Effector memory CD4-positive, alpha-beta T cell (primary cell): ENCODE measurements at places on chromosomes 1 and 21.
A peak's percentile ranks its signal among the peaks of the same experiment; 100 is the strongest.

- DNase-seq = no peak
Measured at GRCh38 chr1:25809283-25809926, 9.4 kb downstream of the SELENON start.

- DNase-seq = no peak
Measured at GRCh38 chr21:16900685-16901084, 612.2 kb upstream of the CXADR start.

DNA sequence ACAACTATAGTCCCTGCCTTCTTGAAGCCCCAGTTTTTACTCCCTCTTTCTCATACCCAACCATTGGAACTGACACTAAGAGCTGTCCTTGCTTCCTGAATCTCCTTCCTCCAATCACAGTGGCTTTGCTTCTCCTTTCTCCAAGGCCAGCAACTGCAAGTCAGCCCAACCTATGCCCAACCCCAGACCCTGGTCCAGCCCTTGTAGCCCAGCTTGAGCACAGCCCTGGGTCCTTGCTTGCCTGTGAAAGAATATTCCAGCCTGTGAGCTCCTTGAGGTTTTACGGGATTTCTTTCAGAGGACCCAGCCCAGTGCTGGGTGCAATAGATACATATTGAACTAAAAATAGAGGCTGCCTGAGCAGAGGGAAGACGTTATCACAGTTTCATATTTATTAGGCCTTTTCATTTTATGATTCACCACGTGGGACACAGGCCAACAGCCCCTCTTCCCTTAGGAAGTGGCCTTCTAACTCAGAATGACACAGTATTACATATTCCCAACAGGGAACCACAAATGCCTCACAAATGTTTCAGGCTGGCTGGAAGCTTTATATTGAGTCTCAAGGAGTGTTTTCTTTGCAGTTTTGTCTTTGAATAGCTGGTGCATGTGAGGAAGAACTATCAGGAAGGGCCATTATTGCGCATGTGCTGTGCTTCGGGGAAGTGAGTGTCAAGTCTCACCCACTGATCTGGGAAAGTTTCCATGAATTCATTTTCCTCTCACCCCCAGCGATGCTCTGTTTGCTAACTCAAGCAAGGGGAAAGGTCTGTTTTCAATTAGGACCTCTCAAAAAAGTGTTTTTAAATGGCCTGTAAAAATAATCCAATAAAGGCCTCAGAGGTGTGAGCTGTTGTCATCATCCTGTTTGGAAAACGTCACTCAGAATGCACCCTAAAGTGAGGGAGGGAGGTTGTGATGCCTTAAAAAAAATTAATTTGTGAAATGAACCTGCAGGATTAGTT, 92.3 kb upstream of the NFIA start:
- DNase-seq = no peak

DNA sequence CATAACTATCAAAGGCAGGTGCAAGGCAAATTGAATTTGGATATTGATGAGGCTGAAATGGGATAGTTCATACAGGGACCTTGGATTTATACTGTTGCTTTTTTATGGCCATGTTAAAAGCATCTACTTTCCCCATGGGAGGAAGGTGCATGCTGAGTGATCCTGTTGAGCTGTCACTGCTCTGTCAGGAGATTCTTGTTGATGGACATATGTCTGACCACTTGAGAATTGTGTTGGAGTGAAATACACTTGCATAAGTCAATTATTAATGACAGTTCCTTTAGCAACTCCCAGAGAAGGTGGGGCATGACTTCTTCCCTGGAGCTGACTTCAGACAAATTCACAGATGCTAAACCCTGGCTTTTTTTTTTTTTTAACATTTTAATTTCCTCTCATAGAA, 58.4 kb upstream of the DYNLT5 start:
- no peak for DNase-seq

DNA sequence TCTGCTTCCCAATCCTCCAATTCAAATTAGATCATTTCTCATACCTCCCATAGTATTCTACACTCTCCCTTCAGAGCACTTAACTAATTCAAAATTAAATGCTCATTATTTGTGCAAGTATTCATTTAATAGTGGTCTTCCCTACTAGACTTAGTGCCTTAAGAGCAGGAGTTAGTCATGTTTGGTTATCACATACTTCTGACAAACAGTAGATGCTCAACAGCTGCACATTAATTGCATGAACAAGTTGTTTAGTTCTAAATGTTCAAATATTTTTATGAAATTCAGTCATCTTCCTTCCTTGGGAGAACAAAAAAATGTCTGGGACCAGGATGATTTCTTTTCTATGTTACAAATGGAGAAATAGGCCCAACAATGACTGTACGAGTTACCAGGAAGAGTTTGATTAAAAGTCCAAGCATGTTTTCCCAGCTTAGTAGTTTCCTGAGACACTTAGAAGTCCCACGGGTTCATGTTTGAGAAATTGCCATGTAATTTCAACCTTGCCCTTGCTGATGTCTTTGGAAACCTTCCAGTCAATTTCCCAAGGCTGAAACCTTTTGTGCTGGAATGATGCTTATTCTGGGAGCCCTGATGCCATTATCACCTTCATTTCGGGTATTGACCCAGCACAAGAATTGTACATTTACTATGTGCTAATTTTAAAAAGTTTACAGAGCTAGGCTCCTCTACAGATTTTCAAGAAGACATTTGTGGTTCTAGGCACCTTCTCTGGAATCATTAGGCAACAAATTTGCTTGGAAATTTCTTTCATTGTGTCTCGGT, 437.9 kb upstream of the PLXNA2 start:
- no peak for DNase-seq

DNA sequence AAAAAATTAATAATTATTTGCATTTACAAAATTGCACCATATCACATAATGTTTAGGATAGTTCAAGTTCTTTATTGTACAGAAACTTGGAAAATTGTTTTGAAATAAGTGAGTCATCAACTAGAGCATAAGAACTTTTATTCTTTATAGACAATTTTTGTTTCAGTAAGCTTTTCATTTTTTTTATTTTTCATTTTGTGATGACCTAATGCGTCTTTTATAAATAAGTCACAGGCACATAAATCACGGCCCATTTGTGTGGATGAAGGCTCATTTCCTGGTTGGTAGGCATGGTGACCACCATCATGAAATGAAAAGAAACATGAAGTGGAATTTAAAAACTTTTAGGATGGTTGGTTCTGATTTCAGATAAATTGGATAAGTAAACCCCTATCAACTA, 39.3 kb downstream of the SPAG17 start:
- no peak for DNase-seq

GRCh38 chr1:213277036-213277435, 226.0 kb downstream of the RPS6KC1 start:
- no peak for DNase-seq

DNA sequence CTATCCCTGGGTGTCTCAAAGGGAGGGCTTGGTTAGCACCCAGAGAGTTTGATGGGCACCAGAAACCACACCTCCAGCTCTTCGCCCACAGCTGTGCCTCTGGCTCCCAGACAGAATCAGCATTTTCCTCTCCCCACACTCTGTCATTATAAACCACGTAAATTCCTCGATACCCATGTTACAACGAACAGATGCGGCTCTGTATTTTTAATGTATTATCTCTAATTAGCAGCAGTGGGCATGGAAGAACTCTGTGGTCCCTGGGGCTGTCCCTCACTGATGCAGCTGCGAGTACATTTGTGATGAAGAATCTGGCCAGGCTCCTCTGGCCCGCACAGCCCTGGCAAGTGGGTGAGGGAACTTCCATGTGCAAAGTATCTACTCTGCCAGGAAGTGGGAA, 10.8 kb downstream of the HMGB4 start:
- DNase-seq = no peak

GRCh38 chr21:39124681-39125251, 58.5 kb downstream of the PSMG1 start:
- DNase-seq = no peak

DNA sequence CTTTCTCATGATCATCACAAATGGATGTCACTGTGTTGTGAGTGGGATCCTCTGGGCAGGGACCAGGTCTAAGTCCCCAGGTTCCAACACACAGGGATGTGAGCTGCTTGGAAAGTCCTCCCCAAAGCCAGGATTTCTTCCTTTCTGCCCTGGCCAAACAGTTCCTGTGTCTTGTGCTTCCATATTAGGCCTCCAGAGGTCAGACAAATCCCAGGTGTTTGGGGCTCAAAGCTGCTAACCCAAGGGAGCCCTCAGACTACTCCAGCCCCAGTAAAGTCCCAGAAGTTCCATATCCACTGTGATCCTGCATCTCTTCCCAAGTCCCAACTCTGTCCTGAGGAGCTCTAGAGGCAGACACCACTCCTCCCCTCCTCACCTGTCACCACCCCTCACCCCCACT, 27.7 kb upstream of the MAGOH start:
- DNase-seq = no peak

DNA sequence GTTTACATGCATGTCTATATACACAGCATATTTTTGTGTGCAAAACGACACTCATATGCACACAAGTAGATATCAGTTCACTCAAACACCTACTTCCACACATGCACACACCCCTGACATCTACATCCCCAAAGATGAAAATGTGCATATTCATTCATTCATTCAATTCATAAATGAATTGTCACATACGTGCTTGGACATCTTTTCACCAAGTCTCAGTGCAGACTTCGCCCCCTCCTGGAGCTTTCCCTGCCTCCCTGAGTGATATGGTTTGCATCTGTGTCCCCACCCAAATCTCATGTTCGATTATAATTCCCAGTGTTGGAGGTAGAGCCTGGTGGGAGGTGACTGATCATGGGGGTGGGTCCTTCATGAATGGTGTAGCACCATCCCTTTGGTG, 53.1 kb downstream of the CAMK2N1 start:
- no peak for DNase-seq

GRCh38 chr1:40980453-40981121, 1.1 kb downstream of the CTPS1 start:
- peak; percentile 10 for DNase-seq

- DNase-seq = no peak
Measured at GRCh38 chr1:196114193-196114592, 494.0 kb downstream of the KCNT2 start.

- peak; percentile 7 for DNase-seq
Measured at GRCh38 chr1:66981679-66982078, 56.9 kb downstream of the MIER1 start.

- DNase-seq = no peak
Measured at GRCh38 chr1:150793221-150793620, 14.8 kb downstream of the CTSK start.

- DNase-seq = no peak
Measured at GRCh38 chr21:43325968-43326715, 100.8 kb downstream of the SIK1 start.
